ENCODE measurements at places on chromosomes 11 and 22. TPM values are rescaled to one million over a fixed set of nuclear protein-coding genes. Genes with fewer than 3 reads are reported as not detected.

APLNR gene
- not detected for total RNA-seq

IFITM10 gene
- not detected for total RNA-seq

CYB5R2 gene
- total RNA-seq: 17.9 TPM

- DNase-seq: no peak
These were observed 156.5 kb upstream of the SOX6 start for GRCh38 chr11:16512899-16513241.

GRCh38 chr22:20777420-20778177, 3.7 kb downstream of the SERPIND1 start:
- DNase-seq: peak; percentile 6

DNA sequence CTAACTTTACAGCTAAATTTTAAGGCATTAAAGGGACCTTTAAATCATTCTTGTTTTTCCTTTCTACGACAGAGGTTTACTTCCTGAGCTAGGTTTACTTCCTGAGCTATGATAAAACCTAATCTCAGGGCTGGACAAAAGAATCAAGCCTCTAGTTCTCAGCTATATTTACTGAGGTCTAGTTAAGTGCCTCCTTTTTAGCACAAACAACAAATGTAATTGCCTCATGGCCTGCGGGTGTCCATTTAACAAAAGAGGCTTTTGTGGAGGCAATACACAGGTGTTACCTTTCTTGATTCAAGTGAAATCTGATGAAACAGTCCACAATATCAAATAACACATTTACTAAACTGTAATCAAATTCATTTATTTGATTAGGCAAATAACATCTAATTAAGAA, 67.3 kb downstream of the IMMP1L start:
- no peak for DNase-seq

DNA sequence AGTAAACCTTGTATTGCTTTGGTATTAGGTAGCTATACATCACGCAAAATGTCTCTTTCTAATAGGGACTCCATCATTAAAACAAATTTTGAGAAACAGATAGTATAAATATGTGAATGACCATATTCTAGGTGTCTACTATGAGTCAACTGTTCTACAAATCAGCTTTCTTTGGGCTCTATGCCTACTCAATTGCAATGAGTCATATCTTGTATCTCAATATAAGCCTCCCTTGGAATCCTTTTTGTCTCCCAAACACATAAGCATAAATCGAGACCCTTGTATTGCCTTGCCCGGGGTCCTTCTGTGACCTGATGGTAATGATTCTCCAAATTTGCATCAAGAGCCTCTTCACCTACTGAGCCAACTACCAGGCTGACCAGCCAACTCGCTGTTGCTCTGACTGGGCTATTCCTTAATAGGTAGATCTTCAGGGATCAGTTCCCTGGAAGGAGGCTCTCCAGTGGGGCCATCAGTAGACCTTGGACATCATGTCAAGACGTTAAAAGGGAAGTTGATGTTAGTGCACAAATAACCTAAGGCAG, 22.2 kb downstream of the BLID start:
- no peak for DNase-seq

- no peak for DNase-seq
These were observed 66.3 kb downstream of the CABIN1 start for GRCh38 chr22:24077416-24077815.

GRCh38 chr11:71252770-71253730, 673 bp upstream of the SHANK2 start:
- peak; percentile 99 for DNase-seq

GRCh38 chr11:57368845-57369232, 12.1 kb downstream of the PRG3 start:
- no peak for DNase-seq
